Tibial nerve (tissue), 4 donors: ENCODE measurements at places on chromosomes 7 and 10.

- no peak for DNase-seq
Observed at GRCh38 chr7:2441430-2442058, 34.7 kb downstream of the GRIFIN start.

DNA sequence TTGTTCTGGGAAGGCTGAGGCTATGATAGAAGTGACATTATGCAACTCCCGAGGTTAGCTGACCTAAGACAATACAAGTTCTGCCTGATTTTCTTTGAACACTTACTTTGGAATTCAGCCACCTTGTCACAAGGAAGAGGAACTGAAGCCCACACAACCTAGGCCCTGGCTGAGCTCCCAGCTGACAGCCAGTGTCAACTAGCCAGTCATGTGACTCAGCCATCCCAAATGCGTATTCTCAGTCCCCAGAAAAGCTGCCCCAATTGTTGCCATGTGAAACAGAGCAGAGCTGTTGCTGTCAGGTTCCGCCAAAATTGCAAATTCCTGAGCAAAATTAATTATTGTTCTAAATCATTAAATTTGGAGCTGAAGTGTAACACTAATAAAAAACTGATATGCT is 1010.0 kb downstream of the XPNPEP1 start:
- no peak for DNase-seq

DNA sequence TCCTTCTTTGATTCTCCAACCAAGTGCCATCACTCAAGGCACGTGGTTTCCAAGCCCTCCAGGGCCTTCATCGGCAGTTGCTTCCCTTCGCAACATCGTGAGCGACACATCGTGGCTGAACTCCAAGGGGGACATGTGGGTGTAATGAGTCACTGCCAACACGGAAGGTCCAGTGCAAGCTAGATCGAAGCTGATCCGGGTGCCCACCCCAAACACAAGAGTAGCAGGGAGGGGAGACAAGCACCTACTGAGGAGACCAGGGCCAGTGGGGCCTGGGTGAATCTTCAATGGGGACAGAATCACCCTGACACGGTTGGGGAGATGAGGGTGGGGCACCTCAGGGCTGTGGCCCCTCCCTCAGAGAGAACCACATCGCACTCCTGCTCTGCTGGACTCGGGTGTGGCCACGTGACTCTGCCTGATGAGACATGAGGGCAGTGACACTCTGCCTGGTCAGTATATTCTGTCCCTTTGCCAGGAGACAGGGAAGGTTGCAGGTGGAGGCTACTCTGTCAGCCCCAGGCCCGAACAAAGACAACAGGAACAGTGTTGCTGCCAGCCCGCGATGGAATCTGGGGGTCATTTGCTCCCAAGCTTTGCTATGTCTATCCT is 36.8 kb upstream of the HSPA12A start:
- DNase-seq: no peak

GRCh38 chr7:27176524-27176845 is 2.4 kb upstream of the HOXA10 start:
- DNase-seq: no peak

GRCh38 chr10:1468811-1469210 is 268.5 kb downstream of the ADARB2 start:
- no peak for DNase-seq

DNA sequence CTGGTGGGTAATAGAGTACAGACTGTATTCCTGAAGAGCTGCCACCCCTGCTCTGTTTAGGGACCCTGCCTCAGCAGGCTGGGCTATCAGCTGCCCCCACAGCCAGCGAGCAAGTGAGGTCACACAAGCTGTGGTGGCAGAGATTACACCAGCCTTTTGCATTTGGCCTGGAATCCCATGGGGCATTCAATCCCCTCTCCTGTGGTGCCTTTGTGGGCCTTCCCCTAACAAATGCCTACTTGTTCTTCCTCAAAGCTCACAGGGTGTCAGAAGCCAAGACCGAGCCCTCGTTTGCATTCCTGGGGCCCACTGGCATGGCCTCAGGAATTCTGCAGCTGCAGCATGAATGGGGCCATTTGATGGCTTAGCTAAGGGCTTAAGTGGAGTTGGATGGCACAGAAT is 212.7 kb upstream of the PHYHIPL start:
- no peak for DNase-seq

GRCh38 chr7:94323844-94324243 is 70.9 kb upstream of the COL1A2 start:
- no peak for DNase-seq

GRCh38 chr7:128084896-128085608 is 53.8 kb upstream of the LRRC4 start:
- DNase-seq: no peak

DNA sequence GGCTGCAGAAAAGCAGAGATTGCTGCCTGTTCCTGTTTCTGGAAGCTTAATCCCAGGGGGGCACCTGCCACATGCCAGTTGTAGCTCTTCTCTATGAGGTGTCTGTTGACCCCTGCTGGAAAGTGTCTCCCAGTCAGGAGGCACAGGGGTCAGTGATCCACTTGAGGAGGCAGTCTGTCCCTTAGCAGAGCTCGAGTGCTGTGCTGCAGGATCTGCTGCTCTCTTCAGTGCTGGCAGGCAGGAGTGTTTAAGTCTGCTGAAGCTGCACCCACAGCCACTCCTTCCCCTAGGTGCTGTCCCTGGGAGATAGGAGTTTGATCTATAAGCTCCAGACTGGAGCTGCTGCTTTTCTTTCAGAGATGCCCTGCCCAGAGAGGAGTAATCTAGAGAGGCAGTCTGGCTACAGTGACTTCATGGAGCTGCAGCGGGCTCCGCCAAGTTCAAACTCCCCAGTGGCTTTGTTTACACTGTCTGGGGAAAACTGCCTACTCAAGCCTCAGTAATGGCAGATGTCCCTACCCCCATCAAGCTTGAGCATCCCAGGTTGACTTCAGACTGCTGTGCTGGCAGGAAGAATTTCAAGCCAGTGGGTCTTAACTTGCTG is 57.6 kb upstream of the CROT start:
- no peak for DNase-seq

DNA sequence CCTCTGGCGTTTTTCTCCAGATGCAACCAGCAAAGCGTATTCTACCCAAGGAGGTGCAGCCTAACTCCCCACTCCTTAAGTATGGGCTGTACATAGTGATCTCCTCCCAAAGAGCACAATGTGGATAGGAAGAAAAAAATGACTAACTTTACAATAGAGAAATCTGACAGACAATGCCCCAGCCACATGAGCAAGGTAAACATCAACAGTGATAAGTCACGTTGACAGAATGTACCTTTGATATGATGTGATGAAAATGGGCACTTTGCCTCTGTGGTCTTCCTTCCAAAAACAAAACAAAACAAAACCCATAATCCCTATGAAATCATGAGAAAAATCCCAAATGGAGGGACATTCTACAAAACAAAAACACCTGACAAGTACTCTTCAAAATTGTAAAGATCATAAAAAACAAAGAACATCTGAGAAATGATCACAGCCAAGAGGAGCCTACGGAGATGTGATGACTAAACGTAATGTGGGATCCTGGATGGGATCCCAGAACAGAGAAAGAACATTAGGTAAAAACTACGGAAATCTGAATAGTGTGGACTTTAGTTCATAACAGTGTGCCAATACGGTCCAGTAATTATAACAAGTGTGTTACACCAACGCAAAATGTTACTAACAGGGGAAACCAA is 50.6 kb downstream of the ABLIM1 start:
- no peak for DNase-seq

DNA sequence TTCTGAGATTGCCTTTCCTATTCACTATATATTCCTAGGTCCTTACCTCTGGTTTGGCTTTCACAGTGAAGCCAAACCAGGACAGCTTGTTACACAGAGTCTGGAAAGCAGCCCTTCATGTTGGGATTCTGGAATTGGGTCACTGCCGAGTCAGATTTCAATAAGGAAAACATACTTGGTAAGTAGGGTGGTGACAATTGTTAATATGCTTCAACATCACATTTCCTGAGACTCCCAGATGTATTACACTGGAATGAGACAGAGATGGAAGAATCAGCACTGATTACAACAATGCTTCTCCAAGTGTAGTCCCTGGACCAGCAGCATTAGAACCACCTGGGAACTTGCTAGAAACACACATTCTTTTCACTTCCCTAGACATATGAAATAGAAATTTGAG is 268.9 kb upstream of the SEMA3C start:
- no peak for DNase-seq

- no peak for DNase-seq
Observed at GRCh38 chr7:44212018-44212417, 11.2 kb downstream of the YKT6 start.

DNA sequence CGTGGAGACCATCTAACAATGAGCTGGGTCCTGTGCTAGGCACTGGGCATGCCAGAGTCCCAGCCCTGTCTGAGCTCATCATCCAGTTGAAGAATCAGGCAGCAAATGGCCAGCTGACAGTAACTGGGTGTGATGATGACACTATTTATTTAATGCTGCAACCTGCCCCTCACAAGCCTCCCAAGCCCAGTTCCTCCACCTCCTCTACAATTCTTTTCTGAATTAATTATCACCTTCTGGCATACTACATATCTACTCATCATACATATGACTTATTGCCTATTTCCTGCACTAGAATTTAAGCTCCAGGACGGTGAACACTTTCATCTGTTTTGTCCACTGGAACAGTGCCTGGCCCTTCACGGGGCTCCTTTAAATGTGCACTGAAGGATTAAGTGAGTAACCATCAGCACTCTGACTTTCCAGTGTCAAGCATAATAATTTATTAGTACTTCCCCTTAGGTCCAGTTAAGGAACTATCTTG is 96.7 kb upstream of the LAMB4 start:
- DNase-seq: no peak

GRCh38 chr10:124419635-124420034 is 912 bp upstream of the OAT start:
- no peak for DNase-seq

- no peak for DNase-seq
Observed at GRCh38 chr10:120460776-120461175, 3.7 kb downstream of the PLPP4 start.

- no peak for DNase-seq
Observed at GRCh38 chr10:22690614-22691431, 23.6 kb downstream of the PIP4K2A start.

DNA sequence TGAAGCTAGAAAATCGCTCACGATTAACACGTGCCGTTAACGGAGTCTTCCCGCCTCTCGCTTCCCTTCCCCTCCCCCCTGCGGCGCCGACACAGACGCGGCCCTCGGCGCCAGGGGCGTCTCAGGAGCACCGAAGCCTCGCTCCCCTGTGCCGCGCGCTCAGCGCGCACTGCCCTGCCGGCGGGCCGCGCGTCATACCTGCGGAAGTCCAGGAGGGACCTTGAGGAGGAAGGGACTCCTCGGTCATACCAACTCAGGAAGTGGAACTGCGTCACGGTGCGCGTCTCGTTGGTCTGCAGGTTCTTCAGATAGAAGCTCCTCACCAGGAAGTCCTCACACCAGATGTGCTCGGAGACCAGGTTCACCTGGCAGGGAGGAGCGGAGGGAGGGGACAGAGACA is 239.6 kb downstream of the DNAJB6 start:
- no peak for DNase-seq

- no peak for DNase-seq
Observed at GRCh38 chr10:43249151-43249961, 17.5 kb downstream of the RASGEF1A start.

DNA sequence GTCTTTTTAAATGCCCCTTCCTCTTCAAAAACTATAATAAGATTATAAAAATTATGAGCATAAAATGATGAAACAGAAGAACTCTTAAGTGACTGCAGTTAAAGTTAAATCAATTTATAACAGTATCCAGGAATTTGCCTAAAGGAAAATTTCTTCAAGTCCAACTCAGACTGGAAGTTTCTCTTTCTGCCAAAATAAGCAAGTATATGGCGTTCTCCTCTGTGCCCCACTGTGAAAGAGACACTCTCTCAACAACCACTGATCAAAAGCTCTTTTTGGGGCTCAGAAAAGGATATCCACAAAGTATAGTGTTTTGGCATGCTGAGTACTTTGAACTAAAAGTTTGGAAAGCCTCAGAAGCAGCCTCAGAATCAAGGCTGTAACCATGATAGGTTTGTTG is 139.9 kb downstream of the SKIDA1 start:
- DNase-seq: no peak

DNA sequence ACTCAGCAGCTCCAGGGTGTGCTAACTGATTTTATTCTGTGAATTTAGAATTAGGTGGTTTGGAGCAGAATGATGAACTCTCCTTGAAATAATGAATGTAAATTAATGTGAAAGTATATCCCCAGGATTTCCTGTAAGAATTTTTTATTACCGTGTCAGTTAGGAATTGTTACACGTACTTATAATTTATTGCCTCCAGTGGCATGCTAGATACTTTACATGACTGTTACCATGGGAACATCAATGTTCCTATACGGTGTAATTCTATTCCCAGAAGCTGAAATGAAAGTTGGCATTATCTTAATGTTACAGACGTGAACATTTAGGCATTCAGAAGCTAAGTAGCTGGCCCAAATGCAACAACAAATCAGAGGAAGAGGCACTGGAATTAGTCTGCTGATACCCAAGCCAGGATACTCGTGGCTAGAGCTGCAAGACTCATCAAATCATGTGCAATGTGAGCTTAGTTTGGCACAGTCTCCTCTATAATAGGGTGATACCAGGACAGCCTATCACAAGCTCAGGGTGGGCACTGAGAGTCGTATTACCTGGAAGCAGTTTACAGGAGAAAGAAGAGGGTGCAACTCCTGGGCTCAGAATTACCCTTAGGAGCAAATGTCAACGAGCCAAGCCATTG is 30.0 kb upstream of the PRKAR2B start:
- DNase-seq: no peak

GRCh38 chr10:91800756-91801155 is 2.5 kb downstream of the TNKS2 start:
- DNase-seq: no peak

- DNase-seq: no peak
Observed at GRCh38 chr7:390761-391410, 100.9 kb downstream of the FOXL3 start.

GRCh38 chr7:27302590-27302989 is 60.0 kb downstream of the EVX1 start:
- DNase-seq: no peak

DNA sequence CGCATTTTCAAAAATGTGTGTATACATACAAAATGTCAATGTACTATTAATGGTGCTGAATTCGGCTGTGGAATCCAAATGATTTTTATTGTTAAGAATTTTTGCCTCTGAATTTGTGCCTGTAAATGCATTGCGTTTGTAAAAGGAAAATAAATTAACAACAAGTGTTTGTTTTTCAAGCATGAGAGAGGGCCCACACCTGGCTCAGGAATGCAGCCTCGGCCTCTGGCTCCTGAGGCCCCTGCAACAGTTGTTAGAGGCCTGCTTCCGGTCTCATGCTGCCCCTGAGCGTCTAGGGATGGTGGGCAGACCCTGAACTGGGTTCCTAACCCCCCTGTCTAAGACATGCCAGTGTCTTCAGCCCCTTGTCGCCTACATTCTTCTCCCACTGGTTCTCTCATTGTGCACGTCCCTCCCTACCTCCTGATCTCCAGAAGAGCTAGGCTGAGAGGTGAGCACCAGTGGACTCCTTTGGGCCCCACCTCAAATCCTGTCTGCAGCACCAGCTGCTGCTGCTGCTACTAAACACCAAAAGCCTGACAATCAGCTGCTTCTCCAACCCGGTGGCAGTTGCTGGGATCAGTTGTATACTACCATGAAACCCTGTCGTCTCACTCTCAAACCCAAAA is 1.9 kb upstream of the BTBD16 start:
- DNase-seq: no peak
